ENCODE measurements at places on chromosomes 5 and 9.

GRCh38 chr9:4615251-4615650 is 46.8 kb upstream of the PLPP6 start:
- no peak for DNase-seq

DNA sequence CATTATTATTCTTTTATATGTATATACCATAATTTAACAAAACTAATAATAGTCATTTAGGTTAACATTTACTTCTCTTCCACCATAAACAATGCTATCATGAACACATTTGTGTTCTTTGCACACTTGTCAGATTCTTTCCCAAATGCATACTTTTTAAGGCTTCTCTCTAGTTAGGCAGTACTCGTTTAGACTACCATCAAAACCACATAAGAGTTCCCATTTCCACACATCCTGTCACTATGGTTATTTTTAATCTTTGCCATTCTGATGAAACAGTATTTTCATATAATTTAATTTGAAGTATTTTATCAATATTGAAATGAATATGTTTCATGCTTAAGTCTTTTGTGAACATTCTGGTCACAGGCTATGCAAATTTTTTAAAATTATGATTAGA is 15.1 kb downstream of the DROSHA start:
- DNase-seq = no peak

GRCh38 chr5:133083901-133084300 is 32.1 kb downstream of the HSPA4 start:
- no peak for DNase-seq

GRCh38 chr5:127231118-127231517 is 59.5 kb upstream of the MEGF10 start:
- no peak for DNase-seq

DNA sequence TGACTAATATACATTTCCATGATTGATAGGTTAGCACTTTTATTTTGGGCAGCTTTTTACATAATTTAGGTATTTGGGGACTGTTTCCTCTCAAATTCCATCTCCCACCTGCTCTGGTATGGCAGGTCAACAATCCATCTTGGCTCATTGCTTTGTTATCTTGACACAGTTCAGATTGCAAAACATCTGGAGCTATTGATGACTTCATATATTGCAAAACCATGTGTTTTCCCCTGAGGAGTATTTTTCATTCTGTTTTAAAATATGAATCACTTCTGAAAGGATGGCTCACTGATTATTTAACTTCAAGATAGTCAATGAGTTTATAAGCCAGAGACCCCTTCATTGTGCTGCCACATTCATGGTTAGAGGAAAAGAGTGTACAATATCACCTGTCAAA is 1206.0 kb upstream of the C9orf72 start:
- no peak for DNase-seq

- DNase-seq = no peak
Observed at GRCh38 chr9:27196383-27196782, 87.4 kb downstream of the TEK start.

GRCh38 chr5:168706655-168707069 is 127.5 kb upstream of the PANK3 start:
- no peak for DNase-seq

GRCh38 chr5:101796427-101796826 is 499.7 kb downstream of the SLCO4C1 start:
- DNase-seq = no peak

All from activated CD4-positive, alpha-beta T cell treated with anti-CD3 and anti-CD28 coated beads, Interleukin-2, amount 50 U/mL, for 24 hours (primary cell).